ENCODE measurements at places on chromosomes 16 and 17.

- peak; percentile 3 for DNase-seq
These were observed 858 bp downstream of the MMD start for GRCh38 chr17:55420776-55421178.

DNA sequence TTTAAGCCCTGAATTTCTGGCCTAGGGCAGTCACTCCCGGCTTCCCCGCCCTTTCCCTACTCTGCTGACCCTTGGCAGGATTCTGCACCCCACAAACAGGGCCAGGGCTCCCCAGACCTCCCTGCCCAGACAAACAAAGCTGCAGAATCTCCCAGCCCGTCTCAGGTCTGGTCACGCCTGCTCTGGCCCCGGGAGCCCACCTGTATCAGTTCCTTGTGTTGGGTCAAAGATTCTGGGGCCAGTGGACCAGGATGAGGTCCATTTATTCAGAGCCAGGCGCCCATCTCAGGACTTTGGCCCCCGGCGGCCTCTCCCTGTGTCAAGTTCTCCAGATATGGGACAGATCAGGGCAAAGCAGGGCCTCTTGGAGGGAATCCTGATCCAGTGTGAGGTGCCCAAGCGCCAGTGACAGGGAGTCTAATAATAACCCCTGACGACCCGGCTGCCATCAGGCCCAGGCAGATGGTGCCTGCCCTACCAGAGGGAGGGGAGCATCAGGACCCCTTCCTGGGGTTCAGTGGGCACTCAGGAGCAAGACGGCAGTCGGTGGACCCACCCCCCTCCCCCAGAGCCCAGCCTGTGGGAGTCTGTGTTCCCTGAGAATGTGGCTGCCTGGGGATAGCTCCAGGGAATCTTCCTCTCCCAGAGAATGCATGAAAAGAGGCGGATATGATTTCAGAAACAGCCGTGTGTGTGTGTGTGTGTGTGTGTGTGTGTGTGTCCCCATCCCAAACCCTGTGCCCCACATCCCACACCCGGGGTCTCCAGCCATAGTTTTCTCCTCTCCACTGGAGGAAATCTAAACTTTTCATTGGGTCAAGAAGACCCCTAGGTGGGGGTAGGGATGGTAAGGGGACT lies 1.3 kb downstream of the TTYH2 start:
- DNase-seq: no peak

GRCh38 chr16:18839555-18839954 lies 38.2 kb upstream of the ARL6IP1 start:
- DNase-seq: no peak

DNA sequence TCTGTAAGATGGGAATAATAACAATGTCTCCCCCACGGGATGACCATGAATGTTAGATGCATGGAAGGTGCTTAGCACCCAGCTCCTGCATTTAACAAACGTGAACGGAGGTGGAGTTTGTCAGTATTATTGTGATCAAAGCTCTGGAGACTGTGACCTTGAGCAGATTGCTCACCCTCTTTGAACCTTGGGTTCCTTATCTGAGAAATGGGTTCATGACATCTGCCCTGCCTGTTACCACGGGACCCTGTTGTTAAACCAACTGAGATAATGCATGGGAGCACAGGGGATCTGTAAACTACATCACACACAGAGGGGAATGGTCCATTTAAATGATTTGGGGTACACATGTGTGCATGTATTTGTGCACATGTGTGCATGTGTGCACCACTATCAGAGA lies 29.6 kb downstream of the MRM1 start:
- no peak for DNase-seq

GRCh38 chr17:17523731-17524490 lies 27.7 kb upstream of the RASD1 start:
- no peak for DNase-seq

DNA sequence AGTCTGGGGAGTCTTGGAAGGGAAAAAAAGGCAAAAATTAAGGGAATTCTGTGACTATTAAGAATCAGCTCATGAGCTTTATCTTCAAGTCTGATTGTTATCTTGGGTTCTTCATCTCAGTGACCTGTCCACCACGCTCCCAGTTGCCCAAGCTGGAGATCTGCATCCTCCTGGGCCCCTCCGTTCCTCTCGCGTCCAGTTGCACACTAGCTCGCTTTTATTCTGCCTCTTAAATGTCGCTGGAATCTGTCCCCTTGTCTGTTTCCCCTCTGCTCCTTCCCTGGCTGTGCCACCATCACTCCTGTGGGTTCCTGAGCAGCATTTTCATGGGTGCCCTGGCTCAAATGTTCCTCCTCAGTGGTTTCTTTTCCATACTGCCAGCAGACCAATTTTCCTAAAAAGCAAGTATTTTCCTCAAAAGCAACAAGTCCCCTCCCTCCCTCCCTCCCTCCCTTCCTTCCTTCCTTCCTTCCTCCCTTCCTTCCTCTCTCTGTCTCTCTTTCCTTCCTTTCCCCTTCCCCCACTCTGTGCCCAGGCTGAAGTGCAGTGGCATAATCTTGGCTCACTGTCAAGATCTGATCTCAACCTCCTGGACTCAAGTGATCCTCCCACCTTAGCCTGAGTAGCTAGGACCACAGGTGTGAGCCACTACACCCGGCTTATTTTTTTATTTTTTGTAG lies 1.4 kb downstream of the ENDOV start:
- no peak for DNase-seq

DNA sequence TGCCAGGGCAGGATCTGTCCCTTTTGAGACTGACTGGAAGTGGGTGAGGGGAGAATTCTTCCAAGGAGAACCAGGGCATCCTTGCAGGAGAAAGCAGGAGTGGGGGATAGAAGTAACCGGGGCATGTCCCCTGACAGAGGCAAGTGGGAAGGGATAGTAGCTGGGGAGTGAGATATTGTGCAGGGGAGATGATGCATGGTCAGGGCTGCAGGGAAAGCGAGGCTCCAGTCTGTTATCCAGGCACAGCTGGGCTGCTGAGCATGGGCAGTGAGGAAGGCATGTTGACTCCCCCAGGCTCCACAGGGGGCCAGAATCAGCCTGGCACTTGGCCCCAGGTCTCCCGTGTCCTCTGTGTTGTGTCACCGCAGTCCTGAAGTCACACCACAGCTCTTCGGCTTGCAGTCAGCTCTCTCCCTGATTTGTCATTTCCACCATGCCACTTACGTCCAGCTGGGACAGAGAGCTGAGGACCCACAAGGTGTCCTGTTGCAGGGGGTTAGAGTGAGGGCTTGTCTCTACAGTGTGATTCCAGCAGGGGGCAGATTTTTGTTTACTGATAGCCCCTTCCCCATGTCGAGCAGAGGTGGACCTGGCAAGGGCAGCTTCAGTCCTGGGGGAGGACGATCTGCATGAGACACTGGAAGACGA lies 40.9 kb downstream of the B9D1 start:
- DNase-seq: no peak

- DNase-seq: no peak
These were observed 43.6 kb downstream of the TBC1D16 start for GRCh38 chr17:79991924-79992648.

GRCh38 chr16:1323296-1324239 lies 9.9 kb upstream of the BAIAP3 start:
- DNase-seq: no peak
